ENCODE measurements at places on chromosomes 11 and 22.

DNA sequence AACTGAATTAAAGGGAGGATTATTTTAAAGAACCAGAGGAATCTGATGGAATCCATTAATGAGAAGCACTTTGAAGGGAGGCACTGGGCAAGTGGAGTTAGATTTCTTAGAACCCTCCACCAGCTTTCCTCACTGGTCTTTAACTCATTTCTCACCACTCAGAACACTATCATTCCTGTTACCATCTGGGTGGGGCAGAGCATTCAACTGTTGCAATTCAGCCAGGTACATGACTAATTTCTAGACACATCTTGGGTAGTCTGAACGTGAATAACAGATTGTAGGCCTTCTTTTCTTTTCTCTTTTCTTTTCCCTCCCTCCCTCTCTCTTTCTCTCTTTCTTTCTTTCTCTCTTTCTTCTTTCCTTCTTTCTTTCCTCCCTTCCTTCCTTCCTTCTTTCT is 15.5 kb upstream of the MMP1 start:
- no peak for DNase-seq

DNA sequence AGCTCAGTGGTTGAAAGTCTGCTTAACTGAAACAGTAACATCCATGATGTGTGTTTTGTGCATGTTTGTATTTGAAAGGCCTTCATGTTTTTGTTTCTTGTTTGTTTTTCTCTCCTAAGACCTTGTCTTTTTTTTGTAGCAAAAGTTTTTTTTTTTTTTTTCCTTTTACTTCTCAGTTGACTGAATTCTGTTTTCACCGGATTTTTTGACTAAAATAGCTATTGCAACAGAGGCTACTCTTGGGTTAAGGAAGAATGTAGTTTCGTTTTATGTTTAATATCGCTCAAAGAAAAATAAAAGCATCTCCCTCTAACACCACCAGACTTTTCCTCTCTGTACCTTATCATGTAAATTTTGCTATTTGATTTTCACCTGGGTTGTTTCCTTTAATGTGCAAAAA is 15.1 kb downstream of the APOL6 start:
- no peak for DNase-seq

- DNase-seq, result peak; percentile 92
Measured at GRCh38 chr11:31655483-31655882, 145.9 kb downstream of the ELP4 start.

DNA sequence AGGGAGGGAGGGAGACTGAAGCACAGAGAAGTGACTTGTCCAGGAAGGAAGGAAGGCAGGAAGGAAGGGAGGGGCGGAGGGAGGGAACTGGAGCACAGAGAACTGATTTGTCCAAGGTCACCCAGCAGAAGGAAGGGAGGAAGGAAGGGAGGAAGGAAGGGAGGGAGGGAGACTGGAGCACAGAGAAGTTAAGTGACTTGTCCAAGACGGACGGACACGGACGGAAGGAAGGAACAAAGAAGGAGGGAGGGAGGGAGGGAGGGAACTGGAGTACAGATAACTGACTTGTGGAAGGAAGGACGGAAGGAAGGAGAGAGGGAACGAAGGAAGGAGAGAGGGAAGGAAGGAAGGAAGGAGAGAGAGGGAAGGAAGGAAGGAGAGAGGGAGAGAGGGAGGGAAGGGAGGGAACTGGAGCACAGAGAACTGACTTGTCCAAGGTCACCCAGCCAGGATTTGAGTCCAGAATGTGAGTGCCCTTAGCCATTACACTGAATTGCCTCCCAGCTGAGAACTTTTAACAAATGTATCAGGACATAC is 1.5 kb downstream of the SLC35F2 start:
- peak; percentile 56 for DNase-seq

GRCh38 chr11:79467761-79468160 is 26.9 kb upstream of the TENM4 start:
- no peak for DNase-seq

DNA sequence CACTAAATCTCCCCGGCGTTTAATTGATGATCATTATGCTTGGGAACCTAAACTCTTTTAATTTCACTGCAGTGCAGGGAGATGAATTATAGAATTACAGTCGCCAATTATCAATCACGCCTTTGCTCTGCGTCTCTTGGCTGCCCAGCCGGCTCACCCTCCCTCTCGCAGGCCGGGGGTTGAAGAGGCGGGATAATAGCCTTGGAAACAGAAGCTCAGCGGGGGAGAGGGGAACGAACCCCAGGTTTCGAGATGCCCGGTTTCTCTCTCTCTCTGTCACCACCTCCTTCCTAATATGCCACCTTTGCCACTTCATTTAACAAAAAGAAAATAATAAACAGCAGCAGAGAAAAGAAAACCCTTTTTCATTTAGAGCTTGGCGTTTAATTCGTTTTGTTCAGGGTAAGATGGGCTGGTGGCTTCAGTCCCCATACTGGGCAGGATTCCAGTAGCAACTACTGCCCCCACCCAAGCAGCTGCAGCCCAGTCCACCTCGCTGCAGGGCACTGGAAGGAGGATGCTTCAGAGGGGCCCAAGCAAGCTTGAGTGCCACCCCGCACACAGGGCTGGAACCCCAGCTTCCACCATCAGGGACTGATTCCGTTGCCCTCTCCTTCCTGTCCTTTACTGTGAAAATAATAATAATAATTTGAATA is 271.7 kb downstream of the BUD13 start:
- no peak for DNase-seq

DNA sequence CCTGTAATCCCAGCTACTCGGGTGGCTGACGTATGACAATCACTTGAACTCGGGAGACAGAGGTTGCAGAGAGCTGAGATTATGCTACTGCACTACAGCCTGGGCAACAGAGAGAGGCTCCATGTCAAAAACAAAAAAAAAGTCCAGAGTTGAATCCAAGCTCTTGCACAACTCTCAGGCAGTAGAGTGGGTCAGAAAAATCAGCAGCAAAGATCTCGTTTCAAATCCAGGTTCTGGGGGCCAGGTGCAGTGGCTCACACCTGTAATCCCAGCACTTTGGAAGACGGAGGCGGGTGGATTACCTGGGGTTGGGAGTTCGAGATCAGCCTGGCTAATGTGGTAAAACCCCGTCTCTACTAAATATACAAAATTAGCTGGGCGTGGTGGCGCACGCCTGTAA is 24.9 kb downstream of the CLPB start:
- no peak for DNase-seq

GRCh38 chr11:12266132-12266531 is 111.2 kb upstream of the PARVA start:
- no peak for DNase-seq

DNA sequence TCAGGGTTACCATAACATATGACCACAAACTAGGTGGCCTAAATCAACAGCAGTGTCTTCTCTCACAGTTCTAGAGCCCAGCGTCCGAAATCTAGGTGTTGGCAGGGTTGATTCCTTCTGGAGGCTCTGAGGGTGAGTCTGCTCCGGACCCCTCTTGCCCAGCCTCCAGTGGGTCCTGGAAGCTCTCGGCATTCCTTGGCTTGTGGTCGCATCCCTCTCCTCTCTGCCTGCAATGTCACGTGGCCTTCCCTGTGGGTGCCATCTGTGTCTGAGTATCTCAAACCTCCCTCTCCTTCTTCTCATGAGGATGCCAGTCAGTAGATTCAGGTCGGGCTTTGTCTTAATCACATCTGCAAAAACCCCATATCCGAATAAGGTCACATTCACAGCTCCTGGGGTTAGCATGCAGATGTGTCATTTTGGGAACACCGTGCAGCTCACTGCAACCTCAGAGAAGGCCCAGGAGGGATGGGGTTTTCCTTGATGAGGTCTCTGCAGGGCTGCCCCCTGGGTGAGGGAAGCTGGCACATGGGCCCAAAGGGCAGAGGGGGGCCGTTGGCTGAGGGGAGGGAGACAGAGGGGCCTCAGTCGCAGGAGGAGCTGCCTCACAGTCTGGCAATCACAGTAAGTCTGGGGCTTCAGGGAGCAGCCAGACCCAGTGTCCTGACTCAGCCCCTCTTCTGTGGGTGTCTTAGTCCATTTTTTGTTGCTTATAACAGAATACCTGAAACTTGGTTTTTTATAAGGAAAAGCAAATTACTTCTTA is 41.2 kb downstream of the PARVG start:
- DNase-seq, result no peak

DNA sequence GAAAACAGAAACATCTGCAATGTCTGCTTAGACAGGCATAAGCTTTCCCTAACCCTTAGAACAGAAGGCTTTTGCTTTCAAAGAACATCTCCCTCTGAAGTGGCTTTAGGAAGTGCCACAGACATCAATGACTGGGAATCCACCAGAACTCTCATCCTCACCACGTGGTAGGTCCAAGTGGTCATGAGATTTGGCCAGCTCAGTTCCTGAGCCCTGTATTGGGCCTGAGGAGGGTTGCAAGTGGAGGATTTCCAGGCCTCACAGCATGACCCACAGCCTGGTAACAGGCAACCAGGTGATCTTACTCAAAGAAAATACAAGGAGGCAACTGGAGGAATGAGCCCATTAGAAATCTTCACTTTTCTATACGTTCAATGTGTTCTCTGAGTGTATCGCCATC is 1.6 kb downstream of the CASP1 start:
- no peak for DNase-seq

DNA sequence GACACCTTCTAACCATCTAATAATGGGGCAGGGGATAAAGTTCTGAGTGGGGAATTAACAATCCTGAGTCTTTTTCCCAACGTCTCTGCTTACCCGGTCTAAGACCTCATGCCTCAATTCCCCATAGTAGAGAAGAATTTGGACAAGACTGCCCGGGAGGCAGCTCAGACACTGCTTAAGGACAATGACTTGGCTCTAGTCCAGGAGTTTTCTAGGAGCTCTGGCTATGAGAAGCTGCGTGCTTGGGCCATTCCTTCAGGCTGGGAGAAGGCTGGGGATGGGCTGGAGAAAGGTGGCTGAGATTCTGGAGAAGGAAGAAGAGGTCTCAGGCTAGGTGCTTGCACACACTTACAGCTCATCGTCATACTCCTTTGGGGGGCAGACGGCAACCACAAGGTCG is 19.8 kb upstream of the ABCC8 start:
- peak; percentile 4 for DNase-seq

GRCh38 chr22:36301851-36302250 is 48.9 kb downstream of the APOL1 start:
- no peak for DNase-seq

DNA sequence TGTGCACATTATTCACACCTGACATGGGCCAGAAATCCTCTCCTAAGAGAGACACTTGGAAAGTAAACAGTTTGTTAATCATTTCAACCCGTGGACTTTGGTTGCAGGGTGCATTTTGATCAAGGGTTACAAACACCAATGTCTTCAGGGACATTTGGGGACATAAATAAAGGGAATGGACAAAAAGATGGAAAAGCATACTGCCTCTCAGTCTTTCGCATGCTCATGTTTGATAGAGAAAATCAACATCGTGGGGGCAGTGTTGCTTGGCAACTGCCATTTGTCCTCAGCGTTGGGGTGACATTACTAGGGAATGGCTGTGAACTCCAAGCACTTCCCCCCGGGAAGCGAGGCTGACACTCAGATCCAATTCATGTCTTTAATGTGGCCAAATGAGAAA is 114.7 kb upstream of the OR4B1 start:
- DNase-seq, result no peak

GRCh38 chr11:67664696-67665540 is 9.5 kb downstream of the ALDH3B2 start:
- no peak for DNase-seq

GRCh38 chr11:35158701-35159510 is 19.9 kb downstream of the CD44 start:
- DNase-seq, result no peak

GRCh38 chr11:43833657-43834073 is 47.0 kb upstream of the ALKBH3 start:
- no peak for DNase-seq

DNA sequence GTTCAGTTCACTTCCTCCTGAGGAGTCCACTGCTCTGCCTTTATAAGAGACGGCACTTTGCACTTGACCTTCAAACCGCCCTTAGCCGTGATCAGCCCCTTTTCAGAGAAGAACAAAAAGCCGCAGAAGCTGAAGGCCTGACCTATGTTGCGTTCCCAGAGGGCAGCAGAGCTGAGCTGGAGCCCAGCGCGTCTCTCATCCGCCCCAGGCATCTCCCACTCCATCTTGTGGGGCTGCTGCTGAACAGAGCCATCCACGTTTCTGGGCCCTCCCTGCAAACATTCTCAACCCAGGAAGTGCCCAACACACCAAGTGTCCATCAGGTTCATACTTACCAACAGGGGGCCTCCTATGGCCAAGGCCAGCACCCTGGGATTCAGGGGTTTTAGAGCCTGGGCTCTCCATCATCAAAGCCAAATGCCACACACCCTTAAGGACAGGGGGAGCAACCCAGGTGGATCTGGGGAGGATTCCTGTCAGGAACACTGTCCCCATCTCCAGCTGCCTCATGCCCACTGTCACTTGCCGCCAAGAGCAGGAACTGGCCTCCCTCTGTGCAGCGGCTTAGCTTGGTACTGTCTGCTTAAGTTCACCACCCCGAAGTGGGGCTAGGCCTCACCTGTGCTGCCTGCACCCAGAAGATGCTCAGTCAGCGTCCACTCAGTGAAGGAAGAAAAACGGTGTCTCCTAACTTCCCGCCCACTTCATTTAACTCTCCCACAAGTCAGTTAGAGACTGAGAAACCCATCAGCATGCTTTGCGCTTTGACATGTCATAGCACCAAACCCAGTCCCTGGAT is 16.0 kb upstream of the EFCAB6 start:
- no peak for DNase-seq

DNA sequence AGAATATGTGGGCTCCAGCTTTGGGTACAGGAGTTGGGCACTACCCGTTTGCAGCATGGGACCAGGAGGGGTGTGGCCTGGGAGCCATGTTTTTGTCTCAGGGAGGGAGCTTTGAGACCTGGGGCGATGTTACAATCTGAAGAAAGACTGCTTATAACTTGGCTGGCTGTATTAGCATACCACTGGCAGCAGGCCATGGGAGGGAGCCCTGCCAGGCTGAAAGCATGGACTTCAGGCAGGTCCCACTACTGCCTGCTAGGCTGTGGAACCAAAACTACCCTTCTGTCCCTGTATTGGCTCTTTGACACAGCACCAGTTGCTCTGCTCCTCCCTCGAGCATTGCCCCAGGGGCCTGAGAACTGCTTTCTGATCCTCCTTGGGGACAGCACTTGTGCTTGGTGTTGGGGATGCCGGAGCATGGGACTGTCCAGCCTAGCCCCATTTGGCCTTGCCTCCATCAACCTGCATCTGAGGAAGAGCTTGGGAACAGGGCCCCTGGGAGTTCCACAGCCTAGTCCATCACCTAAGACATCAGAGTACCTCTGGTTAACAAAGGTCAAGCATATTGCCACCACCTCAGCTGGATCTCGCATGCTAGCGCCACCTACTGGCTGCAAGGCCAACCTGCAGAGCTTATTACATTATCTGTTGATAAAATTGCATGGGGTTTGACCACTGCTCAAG is 217.4 kb downstream of the SBF2 start:
- DNase-seq, result peak; percentile 70

DNA sequence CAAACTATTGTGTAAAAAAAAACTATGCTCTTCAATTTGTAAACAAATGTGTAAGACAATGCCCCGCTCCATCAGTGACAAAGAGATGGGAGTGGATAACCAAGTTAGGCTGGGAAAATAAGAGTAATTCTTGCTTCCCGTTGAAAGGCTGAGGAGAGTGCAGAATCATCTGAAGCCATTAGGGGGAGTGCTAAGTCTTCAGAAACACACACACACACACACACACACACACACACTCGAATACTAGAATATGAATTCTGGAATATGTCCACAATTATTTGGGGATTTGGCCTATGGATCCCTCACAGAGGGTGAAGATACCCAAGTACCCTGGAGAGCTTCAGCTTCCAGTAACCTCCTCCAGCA is 27.8 kb upstream of the ROBO3 start:
- DNase-seq, result peak; percentile 85

- DNase-seq, result no peak
Measured at GRCh38 chr11:64852804-64853509, 8.5 kb upstream of the CDC42BPG start.

- no peak for DNase-seq
Measured at GRCh38 chr11:96237766-96238266, 105.2 kb downstream of the MAML2 start.

- DNase-seq, result no peak
Measured at GRCh38 chr11:45606514-45607281, 58.7 kb downstream of the CHST1 start.
